ENCODE measurements at places on chromosomes 1 and 21.

- DNase-seq: no peak
These were observed 58.5 kb downstream of the SERBP1 start for GRCh38 chr1:67371681-67372080.

GRCh38 chr1:200776949-200777348, 38.3 kb downstream of the CAMSAP2 start:
- no peak for DNase-seq

DNA sequence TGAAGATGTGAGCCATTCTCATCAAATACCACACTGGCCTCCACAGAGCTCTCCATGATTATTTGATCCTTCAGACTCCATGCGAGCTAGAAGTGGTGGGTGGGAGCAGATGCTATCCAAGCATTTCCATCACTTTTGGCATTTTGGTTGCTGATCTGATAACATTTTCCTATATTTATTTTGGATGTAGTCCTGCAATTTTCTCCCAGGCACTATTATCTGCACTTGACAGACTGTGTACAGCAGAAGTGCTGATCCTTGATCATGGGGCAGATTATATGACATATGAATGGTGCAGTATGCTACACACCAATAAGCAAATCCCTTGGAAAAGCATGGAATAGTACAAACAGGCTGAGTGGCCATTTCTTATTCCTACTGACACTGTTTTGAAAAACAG, 167.6 kb upstream of the LRRC7 start:
- no peak for DNase-seq

DNA sequence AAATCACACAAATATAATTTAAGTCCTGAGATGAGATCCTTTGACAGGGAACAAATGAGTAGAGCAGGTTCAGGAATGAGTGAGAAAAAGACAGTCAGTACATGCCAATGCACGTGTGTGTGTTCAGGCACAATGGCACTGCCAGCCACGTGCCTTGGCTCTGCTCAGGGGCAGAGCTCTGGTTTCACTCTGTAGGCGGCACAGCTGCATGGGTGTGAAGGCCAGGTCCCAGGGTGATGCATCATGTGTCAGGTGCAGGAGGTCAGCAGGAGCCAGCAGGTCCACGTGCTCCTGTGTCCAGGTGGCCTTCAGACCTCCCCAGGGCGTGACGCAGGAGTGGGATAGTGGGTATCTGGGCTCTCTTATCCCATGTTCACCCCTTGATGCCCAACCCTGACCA, 386.1 kb downstream of the KCNH1 start:
- no peak for DNase-seq

GRCh38 chr1:224809613-224810012, 119.9 kb upstream of the DNAH14 start:
- no peak for DNase-seq

GRCh38 chr1:217360510-217360909, 270.4 kb downstream of the GPATCH2 start:
- no peak for DNase-seq

DNA sequence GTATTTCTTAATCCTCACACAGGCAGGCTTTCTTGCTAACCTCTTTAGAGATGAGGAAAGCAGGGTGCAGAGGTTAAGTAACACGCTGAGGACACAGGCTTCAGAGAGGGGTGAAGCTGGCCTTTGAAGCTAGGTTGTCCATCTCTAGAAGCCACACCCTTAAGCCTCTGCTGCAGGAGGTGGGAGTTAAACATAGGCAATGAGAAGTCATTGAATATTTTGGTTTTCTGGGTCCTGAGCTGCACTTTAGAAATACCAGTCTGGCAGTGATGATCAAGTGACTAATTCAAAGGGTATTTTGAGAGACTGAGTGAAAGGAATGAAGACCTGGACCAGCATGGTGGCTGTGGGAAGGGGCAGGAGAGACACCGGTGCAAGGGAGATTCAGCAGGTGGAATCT, 9.9 kb downstream of the KCNJ15 start:
- no peak for DNase-seq

- DNase-seq: no peak
These were observed 9.0 kb upstream of the UBE2U start for GRCh38 chr1:64194168-64195080.

DNA sequence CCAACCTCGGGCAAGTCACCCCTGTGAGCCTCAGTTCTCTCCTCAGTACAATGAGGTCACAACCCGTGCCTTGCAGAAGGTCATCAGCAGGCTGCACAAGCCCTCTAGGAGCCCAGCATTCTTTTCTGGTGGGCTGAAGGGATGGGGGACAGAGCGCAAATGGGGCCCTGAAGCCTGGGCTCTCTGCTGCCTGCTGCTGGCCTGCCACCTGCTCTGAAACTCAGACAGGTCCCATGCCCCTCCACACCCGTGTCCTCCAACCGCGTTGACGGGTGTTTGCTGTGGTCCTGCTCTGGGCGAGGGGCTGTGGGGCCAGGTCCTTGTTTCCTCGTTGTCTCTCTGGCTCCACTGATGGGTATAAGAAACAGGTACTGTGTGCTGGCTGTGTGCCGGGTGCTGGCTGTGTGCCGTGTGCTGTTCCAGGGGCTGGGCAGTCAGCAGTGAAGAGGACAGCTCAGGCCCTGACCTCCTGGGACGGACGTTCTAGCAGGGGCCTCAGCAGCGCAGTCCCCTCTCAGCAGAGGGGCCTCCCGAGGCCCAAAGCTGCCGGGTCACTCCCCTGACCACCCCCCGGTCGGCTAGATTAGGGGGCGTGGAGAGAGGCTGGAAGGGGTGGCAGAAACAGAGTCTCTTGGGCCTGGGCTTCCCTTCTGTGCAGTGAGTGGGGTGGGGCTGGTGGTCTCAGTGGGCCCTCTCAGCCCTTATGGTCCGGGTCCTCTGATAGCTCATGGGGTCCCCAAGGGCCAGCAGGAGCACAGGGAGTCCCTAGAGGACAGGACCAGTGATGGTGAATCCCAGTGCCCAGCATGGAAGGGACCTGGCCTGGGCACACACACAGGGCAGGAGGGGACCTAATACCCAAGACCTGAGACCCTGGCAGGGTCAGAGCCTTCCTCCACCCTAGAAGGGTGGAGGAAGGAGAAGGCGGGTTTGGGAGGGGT, 42.1 kb downstream of the DMRTB1 start:
- DNase-seq: no peak

DNA sequence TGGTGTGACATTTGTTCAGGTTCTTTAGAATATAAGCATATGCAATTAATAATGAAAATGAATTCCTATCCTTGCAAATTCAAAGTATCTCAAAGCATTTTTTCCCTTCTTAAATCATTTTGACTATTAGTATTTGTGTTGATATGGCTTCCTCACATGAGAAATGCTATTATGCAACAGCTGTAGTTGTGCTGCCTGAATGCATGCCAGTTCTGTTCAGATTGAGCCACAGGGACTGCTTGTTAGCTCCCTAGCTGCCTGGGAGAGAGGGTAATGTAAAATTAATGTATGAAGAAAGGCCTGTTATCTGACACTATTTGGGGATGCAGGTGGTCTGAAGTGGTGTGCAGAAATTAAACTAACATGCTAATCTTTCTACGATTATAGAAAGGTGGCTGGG, 45.5 kb downstream of the CACHD1 start:
- peak; percentile 55 for DNase-seq

DNA sequence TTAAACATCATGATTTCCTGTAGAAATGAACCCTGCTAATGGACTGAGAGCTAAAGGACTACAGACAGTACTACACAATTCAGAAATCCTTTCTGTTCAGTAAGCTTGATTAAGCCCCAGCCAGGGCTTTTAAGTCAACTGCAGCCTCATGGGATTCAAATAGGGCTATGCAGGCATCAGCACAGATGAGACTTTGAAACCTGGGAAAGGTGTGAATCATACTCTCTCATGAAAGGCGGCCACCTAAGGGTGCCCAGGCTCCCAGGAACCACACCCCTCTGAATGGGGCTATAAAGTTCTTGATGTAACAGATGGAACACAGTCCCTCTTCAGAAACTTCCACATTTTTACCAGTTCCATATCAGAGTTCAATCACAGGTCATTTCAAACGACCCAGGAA, 7.6 kb downstream of the SIPA1L2 start:
- no peak for DNase-seq

Measured in AG09309 (cell line).